ENCODE measurements at places on chromosomes 6 and 20. TPM values are rescaled to one million over a fixed set of nuclear protein-coding genes. Genes with fewer than 3 reads are reported as not detected.

TGM3 gene
- total RNA-seq = not detected

RRAGD gene
- 5.9 TPM for total RNA-seq

ESF1 gene
- total RNA-seq = 13.8 TPM

DNA sequence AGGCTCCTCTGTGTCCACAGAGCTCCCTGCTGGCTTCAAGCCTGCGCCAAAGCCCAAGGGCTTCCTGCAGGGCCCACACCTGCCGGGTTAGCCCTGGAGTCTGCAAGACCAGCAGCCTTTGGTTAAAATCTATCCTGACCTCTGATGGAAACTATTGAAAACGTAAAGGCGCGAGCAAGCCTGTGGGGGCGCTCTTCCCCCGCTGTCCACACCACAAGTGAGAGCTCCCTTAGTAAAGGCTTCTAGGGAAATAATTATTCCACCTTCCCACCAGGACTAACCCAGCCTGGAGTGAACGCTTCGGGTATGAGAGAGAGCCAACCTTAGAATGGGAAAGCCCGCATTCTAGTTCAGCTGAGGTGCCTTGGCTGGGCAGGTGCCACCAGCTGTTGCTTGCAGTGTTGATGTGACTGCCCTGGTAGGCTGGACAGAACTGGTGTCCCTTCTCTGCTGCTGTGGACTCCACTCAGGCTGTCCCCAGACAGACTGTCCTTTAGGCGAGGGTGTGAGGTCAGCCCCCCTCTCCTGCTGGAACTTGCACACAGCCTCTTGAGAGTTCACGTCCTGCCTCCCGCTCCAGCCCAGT, 68.7 kb downstream of the SYTL3 start:
- DNase-seq = no peak

DNA sequence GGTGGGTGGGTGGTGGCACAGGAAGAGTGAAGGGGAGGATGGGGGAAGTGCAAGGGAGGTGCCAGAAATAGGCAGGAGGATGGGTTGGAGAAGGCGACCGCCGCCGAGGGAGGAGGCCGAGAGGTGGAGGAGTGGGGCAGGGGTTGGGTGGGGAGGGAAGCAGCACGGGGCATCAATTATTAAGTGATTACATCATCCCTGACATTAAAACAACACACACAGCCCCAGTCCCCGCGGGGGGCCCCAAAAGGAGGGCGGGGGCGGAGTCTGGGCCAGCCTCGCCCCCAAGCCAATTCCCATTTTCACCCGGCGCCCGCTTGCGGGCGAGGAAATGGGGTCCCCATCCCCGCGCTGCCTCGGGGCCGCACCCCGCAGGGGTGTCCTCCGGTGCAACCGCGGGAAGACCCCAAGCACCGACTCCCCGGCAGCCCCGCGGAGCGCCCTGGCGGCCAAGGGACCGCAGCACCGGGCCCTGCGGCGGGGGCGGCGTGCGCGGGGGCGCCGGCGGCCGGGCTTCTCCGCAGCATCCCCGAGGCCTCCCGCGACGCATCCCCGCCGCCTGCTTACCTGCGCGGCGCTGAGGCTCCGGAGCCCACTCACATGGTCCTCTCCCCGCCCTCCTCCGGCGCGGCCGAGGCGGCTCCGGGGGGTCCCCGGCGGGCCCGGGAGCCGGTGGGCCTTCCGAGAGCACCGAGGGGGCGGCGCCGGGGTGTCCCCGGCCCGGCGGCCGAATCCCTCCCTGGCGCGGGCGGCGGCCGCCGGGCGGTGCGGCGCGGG, 663 bp downstream of the FYN start:
- DNase-seq = peak; percentile 84

DNA sequence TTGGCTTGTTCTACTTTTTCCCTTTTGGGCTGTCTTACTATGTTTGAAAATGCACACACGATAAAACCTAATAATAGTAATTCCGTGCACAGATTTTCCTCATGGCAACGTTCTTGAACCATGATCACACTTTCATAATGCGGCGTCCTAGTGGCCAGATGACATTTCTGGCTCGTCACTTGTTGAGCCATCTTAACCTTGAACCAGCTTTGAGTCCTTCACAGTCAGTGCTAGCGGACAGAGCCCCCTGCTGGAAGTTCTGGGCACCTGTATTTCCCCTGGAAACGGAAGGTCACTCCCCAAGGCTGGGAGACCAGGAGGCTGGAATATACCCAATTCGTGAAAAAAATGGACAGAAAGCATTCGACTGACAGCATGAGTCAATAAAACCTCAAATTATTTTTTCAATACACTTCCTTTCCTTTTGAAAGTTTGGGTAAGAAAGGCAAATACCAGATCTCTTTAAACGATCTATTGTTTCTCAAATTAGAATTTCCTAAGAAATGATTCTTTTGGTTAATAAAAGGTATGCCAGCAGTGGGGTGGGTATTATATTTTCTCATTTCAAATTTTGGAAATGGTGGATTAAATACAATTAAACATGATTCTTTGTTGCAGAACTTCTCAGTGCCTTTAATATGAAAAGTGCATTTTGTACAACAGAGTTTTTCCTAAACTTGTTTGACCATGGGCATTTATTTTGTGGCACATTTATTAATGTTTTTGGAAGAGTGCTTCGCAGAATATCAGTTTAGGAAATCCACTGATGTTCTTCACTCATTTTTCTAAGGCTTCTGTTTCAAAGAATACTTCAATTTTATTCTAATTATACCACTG, 542.3 kb downstream of the QKI start:
- peak; percentile 49 for DNase-seq

GRCh38 chr20:43477619-43478018, 19.9 kb downstream of the SRSF6 start:
- no peak for DNase-seq

DNA sequence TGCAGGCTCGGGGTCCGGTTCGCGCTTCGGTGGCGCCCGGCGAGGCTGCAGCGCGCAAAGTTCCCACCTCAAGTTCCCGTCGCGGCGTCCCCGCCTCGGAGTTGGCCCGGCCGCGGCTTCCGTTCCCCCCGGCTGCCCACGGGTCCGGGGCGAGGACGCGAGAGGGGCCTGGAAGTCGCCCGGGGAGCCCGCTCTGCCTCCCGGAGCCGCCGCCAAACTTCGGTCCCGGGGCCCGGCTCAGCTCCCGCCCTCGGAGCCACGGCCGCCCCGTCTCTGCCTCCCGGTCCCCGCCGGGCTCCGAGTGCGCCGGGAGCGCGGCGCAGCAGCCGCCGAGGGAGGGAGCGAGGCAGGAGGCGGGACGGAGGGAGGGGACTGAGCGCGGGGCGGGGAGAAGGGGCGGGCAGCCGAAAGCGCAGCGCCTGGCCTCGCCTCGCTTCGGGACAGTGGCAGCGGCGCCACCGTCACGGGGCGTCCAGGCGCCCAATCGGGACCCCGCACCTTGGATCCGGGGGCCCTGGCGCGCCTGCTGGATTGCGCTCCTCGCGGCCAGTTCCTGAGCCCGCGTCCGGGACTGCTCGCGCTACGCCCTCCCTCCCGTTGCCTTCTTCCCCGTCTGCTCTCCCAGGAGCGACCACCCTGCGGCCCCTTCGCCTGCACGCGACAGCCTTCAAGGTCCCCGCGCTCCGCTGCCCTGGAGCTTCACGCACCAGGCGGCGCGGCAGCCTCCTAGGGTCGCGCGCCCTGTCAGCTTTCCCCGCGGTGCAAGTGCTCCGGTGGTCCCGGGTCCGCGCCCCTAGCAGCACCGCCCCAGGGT, at the start of gene KCNG1:
KCNG1 (minus strand) TSS at position 305 of the 814 bp plus-strand sequence. CDS start 12,769 bp downstream, outside the sequence.
- no peak for DNase-seq
